ENCODE measurements at places on chromosomes 6 and 20.

DNA sequence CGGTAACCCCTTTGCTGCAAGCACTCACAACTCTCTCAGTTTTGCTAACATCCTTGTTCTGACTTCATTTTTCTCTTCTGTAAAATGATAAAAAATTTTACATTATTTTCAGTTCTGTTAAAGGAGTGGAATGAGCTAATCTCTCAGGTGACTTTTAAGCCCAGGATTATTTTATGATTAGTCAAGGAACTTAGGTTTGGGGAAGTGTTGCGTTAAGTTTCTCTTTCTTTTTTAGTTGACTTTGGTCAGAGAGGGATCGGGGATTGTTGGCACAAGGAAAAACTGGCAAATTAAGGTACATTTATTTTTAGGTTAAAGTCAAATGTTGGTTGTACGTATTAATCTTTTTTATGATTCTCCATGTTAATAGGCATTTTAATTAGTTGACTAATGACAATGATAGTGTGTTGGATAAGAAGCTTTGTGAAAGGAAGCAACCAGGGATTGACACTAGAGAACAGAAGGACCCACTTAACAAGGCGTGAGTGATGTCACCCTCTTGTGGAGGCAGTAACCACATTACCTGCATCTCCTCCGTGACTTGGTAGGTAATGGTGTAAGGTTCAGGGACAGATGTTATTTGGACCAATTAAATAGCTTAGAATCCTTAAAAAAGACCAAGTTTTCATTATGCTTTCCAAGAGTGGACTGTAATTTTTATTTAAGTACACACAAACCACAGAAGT lies 31.6 kb downstream of the CD83 start:
- no peak for DNase-seq

DNA sequence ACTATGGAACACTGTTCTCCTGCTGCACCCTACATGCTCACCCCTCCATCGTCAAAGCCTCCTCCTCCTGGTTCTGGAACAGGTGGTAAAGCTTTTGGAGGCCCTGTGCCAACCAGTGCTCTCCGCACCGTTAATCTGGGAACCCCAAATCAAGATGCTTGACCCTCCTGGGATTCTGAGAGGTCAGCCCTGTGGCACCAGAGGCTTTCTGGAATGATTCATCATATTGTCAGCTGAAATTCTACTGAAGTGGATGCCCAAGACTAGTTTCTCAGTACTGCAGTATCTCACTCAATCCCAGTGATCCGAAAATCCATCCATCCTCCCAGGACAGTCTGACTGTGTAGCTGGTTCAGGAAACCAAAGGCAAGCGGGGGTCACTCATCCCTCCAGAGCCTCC lies 92.7 kb downstream of the TRERF1 start:
- DNase-seq: no peak

DNA sequence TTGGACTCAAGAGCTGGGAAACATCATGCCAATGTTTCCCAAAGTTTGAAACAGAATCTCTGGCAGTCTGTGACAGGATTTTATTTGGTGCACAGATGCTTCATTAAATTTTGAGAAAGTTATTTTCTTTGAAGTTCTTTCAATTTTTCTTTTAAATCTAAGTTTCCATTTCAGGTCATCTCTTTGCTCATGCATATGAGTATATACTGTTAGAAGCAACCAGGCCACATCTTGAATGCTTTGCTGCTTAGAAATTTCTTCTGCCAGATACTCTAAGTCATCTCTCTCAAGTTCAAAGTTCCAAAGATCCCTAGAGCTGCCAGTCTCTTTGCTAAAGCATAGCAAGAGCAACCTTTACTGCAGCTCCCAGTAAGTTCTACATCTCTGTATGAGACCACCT lies 59.1 kb upstream of the CCDC28A start:
- no peak for DNase-seq

- DNase-seq: no peak
Observed at GRCh38 chr6:170314983-170315382, 8.4 kb downstream of the FAM120B start.

DNA sequence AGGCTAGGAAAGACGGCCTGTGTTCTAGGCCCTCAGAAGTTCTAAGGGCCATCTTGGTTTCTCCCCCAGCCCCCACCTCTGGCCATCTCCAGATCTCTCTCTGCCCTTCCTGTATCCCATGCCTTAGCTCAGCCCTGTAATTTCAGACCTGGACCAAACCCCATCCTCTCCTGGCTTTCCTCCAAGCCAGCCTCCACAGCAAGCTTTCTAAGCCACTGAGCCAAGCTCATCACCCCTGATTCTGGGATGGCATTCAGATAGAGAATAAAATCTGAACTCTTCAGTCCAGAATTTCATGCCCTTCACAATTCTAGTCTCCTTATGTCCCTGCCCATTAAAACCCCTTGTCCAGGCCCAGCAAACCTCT lies 18.9 kb upstream of the CCM2L start:
- no peak for DNase-seq

DNA sequence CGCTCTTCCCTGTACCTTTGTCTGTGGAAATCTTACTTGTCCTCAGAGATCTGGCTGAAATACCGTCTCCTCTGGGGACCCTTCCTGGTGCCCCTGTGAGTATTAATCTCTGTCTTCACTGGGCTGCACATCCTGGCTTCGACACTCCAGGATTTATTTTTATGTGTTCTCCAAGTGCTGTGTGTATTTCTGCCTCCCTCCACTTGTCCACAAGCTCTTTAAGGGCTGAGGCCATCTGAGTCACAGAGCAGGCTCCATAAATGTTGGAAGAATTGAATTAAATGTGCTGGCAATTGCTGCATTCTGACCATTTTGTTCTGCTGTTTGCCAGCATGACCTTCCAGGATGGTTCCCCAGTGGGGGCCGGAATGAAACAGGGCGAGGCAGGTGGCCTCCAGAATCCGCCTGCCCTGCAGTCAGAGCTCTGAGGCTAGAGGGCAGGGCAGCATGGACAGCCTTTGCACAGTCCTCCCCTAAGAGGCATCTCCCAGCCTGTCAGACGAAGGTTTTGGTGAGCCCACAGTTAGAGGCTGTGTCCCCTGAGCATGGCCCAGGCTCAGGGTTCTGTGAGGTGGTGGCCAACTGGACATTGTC lies 105.8 kb downstream of the DLGAP4 start:
- DNase-seq: no peak

- no peak for DNase-seq
Observed at GRCh38 chr6:135906542-135906941, 55.0 kb downstream of the PDE7B start.

DNA sequence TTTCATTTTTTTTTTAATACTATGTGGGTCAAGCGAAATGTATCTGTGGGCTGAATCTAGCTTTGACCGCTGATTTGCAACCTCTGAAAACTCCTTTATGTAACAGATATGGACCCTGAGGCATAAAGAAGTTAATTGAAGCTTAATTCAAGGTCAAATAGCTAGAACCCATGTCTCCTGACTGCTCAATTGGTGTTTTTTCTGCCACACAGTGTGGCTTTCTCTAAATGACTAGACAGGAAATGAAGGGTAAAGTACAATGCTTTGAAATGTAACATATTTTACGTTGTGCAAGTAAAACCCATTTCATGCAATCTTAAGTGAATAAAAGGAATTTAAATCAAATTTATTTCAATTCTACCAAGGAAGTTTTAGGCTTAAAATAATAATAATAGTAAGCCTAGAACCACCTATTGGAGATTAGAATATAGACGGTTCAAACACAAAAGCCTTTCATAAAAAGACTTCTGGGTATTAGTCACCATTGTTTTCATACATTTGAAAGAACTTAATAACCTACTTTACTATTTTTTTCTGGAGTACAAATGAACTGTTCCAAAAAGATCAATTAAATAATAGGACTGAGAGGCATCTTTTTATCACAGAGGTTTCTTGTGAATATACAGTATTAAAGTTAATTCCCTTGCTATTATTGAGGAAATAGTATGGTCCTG lies 279.8 kb downstream of the EPHA7 start:
- no peak for DNase-seq

DNA sequence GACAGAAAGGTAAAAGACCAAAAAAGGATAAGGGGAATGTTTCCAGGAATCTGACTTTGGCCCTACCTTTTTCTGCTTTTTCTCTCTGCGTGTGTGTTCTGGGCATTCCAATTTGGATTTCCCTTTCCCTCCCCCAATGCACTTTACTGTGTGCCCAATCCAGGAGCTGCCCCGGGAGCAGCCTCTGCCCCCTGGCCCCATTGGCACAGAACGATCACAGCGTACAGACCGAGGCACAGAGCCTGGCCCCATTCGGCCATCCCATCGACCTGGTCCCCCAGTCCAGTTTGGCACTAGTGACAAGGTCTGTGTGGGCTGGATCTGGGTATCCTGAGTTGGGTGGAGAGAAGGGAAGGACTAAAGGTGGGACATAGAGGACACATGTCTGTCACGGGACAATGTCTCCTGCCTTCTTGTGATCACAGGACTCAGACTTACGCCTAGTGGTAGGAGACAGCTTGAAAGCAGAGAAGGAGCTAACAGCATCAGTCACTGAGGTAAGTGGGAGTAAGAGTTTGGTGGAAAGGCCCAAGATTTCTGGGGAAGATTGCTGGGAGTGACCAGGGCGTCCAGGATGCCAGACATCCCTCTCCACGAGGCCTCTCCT lies 14.6 kb downstream of the PRRC2A start:
- no peak for DNase-seq

- DNase-seq: no peak
Observed at GRCh38 chr6:50270415-50270814, 220.7 kb upstream of the DEFB112 start.

GRCh38 chr6:117540670-117541069 lies 58.2 kb downstream of the DCBLD1 start:
- no peak for DNase-seq

DNA sequence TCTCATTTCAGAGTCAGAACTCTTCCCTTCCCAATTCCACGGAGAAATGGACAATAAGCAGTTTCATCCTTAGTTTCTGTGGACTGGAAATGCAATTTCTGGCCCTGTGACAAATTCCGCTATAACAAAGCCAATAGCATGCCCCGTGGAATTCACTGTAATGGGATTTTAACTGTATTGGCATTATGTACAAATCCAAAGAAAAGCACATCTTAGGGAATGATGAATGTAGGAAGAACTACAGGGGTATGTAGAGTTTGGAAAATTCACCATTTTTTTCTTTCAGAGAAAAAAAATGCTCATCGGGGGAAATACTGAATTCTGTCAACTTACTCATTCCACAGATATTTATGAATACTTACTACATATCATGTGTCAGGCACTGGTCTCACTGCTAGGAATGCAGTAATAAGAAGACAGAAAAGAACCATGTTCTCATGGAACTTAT lies 43.5 kb downstream of the KIF6 start:
- no peak for DNase-seq

GRCh38 chr20:57294550-57294949 lies 28.1 kb upstream of the BMP7 start:
- DNase-seq: no peak

DNA sequence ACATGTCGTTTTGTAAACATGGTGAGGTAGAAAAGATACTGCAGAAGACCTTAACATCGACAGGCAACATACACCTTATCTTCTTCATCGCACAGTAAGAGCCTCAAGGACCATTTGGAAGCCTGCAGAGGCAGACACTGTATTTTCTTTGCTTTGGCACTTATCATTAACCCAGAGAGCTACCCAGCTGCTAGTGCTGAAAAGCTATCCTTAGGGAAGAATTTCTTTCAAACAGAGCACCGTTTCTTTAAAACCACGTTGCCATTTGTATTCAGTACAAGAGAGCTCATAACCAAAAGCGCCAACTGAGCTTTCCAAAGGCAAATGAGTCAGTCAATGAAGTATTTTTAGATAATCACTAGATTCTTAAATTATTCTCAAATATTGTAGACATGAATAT lies 306.6 kb downstream of the EPM2A start:
- DNase-seq: no peak

DNA sequence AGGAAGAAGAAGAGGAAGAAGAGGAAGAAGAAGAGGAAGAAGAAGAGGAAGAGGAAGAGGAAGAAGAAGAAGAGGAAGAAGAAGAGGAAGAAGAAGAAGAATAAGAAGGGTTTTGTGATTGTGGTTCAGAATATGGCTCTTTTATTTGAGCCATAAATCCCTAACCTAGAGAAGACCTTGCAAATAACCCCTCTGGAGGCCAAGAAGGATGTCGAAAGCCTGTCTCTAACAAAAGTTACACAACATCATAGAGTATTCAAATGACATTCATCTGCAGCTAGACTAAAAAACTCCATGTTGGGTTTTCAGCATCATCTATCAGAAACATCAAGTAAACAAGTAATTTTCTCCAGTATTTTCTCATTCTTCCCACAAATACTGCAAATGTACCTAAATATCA lies 100.9 kb downstream of the RNASET2 start:
- no peak for DNase-seq

GRCh38 chr6:37625591-37626374 lies 71.9 kb downstream of the MDGA1 start:
- DNase-seq: no peak

GRCh38 chr6:36386495-36387439 lies 702 bp downstream of the ETV7 start:
- DNase-seq: no peak

GRCh38 chr6:44064089-44064947 lies 62.9 kb downstream of the MRPL14 start:
- DNase-seq: no peak

DNA sequence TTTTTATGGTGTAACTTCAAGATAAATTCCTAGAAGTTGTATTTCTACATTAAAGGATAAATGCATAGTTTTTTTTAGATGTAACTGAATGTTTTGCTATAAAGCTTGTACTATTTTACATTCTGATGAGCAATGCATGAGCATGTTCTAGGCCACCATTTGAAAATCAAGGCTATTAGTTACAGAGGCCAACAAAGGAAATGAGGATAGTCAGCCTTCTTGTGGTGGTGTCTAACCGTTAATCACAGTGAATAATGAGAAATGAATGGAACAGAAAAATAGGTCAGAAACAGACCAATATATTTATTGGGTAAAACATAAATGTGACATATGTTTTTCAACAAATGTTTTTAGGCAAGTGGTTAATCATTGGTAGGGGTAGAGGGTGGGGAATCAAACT lies 37.6 kb upstream of the L3MBTL3 start:
- no peak for DNase-seq

DNA sequence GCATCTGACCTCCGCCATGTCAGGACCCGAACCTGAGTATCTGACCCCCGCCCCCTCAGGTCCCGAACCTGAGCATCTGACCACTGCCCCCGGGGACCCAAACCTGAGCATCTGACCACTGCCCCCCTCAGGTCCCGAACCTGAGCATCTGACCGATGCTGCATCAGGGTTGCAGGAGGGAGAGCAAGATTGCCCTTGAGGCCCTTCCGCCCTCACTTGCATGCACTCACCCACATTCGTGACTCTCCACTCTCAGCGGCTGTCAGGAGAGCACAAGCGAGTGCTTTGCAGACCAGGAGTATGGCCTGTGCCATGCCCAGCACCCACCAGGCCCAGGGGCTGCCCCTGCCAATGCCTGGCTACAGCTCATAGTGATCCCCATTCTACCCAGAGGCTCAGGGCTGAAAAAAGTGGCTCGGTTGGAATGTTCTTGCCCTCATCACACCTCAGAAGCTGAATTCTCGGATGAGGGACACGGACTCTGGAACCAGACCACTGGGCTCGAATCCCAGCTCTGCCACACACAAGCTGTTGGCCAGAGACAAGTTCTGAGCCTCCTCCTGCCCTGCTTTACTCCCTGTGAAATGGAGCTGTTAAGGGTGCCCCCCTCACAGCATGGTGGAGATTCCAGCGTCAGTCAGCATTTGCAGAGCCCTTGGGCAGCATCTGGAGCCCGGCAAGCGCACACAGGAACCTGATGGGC lies 82.1 kb downstream of the DLL1 start:
- no peak for DNase-seq

- no peak for DNase-seq
Observed at GRCh38 chr6:36556281-36556680, 9.0 kb upstream of the STK38 start.

GRCh38 chr6:81863123-81863522 lies 110.6 kb upstream of the TENT5A start:
- DNase-seq: no peak

- no peak for DNase-seq
Observed at GRCh38 chr20:1178623-1179022, 6.2 kb downstream of the TMEM74B start.

Measured in GM06990 (cell line).